ENCODE measurements at places on chromosomes 2 and 18.

DNA sequence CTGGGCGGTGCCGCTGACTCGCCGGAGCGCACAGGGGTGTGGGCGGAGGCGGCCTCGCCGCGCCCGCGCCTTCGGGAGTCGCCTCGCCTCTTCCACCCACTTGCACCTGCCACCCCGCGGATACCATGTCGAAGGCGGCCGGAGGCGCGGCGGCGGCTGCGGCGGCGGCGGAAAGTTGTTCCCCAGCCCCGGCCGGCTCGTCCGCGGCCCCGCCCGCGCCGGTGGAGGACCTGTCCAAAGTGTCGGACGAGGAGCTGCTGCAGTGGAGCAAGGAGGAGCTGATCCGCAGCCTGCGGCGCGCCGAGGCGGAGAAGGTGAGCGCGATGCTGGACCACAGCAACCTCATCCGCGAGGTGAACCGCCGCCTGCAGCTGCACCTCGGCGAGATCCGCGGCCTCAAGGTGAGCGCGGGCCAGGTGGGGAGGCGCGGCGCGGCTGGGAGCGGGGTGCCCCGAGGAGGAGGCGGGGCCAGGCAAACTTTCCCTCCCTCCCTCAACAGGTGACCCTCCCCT, 766 bp downstream of the CCDC85A start:
- no peak for DNase-seq

- DNase-seq = no peak
Observed at GRCh38 chr2:70887208-70887549, 48.5 kb upstream of the ATP6V1B1 start.

DNA sequence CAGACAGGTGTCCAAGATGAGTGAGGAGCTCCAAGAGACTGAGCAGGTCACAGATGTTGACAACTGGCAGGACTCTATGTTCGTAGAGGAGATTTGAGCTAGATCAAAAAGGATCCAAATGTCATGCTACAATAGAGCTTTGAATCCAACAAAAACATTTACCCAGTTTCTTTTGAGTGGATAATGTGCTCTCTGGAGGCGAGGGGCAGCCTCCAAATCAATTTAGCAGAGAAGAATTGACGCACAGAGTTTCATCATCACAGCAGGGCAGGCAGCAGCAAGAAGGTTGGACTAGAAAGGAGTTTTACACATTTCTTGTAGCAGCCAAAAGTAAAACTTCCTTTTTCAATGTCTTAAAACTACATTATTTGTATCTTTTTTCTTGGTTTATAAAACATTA, 653.0 kb downstream of the RNF144A start:
- DNase-seq = no peak

GRCh38 chr2:112493858-112494648, 12.1 kb downstream of the TTL start:
- DNase-seq = no peak

DNA sequence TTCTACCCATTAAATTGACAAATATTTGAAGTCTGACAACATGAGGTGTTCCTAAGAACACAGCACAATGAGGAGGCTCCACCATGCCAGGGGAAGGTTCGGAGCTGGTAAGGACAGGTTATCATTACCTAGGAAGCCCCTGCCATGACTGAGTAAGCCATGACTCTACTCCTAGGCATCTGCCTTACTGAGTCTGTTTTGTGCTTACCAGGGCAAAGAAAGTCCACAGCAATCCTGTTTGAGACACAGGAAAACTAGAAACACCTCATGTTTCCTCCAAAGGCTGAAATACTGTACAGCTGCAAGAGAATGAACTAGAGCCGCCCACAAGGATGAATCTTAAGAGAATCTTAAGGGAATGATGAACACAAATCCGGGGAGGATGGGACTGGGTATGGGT, 11.6 kb downstream of the TGFBRAP1 start:
- DNase-seq = no peak

- no peak for DNase-seq
Observed at GRCh38 chr2:229971298-229971790, 49.0 kb downstream of the FBXO36 start.

- DNase-seq = no peak
Observed at GRCh38 chr2:166700079-166700478, 188.2 kb upstream of the XIRP2 start.

GRCh38 chr18:5961097-5961827, 65.9 kb upstream of the TMEM200C start:
- DNase-seq = no peak

- no peak for DNase-seq
Observed at GRCh38 chr2:213022987-213023386, 128.4 kb downstream of the IKZF2 start.

DNA sequence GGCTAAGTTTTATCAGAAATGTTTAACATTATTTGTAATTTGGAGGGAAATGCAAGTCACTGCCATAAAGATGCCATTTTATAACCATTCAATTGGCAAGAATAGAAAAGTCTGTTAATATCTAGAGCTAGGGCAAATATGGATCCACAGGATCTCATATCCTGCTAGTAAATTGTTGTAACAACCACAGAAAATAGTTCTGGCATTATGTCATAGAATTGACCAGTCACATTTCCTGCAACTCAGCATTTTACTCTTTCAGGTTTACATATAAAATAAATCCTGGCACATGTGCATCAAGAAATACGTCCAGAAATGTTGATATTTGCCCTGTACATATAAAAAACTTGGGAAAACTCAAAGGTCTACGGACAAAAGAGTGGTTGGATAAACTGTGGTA, 32.9 kb downstream of the OSBPL6 start:
- no peak for DNase-seq

GRCh38 chr18:12478269-12479047, 70.7 kb downstream of the PRELID3A start:
- DNase-seq = no peak

- no peak for DNase-seq
Observed at GRCh38 chr2:30030361-30030760, 109.0 kb upstream of the ALK start.

DNA sequence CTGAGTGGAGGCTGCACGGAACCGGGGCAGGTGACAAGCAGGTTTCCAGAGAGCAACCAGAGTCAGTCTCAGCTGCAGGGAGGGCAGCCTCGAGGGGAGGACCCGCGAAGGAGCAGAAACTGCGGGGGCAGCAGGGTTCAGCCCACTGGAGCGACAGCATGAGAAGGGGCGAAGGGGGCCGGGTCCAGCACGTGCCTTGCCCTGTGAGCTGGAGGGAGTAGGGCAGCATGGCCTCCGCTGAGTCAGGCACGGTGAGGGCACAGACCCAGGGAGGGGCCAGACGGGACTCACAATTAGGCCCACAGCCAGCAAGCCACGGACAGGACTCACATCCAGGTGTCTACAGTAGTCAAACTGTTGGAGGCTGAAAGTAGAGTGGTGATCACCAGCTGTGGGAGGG, 22.7 kb upstream of the ATP9B start:
- DNase-seq = no peak

DNA sequence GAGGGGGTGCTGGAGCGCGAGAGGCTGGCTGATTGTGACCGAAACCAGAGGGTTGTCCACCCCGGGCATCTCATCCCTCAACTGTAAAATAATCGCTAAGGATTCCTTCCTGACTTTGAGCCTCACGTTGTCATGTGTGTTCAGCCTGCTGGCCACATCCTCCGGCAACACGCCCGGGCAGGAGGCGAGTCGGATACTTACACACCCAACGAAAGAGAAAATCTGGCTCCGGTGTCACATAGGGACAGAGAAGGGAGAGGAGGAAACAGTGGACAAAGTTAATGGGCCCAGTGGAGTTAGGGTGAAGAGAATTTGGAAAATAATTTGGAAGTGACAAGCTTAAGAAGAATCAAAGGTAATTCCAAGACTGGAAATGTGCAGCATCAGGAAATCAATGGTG, 2.4 kb downstream of the TLX2 start:
- DNase-seq = no peak

GRCh38 chr18:62723666-62724281, 8.4 kb downstream of the PHLPP1 start:
- no peak for DNase-seq

GRCh38 chr2:86064006-86064405, 41.7 kb downstream of the POLR1A start:
- DNase-seq = no peak

- DNase-seq = no peak
Observed at GRCh38 chr2:177538323-177538722, 145.8 kb downstream of the AGPS start.

- no peak for DNase-seq
Observed at GRCh38 chr18:48639772-48640432, 101.1 kb downstream of the CTIF start.

DNA sequence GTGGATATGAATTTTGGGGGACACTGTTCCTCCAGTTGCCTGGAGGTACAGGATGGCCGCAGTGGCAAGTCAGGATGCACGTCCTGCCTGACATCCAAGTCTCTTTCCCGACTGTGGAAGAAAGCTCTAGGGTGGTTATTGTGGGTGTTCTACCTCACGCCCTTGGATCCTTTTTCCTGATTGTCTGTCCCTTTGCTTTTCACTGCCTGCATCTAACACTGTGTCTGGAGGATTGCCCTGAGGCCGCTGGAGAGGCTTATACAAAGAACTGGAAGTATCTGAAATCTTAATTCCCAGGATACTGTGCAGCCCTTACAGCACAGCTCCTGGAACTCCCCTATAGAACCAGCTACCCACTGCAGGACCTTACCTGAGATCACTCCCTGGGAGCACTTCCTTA, 250.5 kb downstream of the TFCP2L1 start:
- DNase-seq = no peak

- DNase-seq = no peak
Observed at GRCh38 chr2:111676291-111676822, 207.6 kb downstream of the ANAPC1 start.

DNA sequence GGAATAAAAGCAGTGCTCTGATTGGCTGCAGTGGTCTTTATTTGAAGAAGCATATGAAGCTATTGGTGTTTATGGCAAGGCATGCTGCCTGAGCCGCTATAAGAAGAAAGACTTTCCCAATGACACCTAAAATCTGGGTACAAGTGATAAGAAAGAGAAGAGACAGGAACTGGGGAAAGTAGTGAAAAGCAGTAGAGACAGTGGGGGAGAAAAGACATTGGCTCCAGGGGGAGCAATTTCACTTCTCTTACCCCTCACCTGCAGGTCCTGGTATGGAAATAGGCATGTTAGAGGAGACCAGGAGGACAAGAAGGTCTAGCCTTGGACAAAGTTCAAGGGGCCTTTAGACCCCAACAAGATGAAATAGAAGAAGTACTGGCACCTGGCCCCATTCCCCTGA, 47.1 kb downstream of the PLCL1 start:
- DNase-seq = no peak

DNA sequence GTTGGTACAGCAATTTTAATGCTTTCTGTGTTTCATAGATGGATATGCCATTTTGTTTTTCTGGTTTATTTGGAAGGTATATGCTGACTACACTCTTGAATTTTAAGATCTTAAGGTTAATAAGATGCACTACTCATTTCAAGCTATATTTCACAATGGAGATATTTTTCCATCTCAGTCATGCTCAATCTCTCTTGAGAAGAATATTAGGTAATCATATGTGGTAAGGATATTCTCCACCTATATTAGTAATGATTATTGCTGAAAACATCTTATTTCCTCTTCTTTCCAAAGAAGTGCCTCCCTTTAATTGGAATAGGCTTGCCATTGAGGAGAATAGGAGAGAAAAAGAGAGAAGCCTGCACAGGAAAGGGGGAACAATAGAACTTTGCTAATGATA, 40.1 kb downstream of the EPB41L3 start:
- no peak for DNase-seq

DNA sequence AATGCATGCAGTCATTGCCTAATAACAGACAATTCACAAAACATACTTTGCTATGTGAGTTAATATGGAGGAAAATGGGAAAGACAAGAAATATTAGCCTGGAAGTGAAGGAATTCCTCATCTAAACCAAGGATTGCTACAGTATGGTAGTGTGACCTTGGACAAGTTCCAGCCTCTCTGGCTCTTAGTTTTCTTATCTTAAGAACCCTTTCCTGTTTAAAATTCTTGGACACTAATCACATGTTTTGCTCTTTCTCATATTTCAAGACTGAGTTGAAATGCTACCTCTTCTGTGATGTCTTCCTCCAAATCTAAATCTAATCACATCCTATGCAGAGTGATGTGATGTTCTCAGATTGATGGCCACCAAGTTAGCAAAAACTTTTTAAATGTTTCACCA, 20.8 kb upstream of the ADAM23 start:
- DNase-seq = no peak

DNA sequence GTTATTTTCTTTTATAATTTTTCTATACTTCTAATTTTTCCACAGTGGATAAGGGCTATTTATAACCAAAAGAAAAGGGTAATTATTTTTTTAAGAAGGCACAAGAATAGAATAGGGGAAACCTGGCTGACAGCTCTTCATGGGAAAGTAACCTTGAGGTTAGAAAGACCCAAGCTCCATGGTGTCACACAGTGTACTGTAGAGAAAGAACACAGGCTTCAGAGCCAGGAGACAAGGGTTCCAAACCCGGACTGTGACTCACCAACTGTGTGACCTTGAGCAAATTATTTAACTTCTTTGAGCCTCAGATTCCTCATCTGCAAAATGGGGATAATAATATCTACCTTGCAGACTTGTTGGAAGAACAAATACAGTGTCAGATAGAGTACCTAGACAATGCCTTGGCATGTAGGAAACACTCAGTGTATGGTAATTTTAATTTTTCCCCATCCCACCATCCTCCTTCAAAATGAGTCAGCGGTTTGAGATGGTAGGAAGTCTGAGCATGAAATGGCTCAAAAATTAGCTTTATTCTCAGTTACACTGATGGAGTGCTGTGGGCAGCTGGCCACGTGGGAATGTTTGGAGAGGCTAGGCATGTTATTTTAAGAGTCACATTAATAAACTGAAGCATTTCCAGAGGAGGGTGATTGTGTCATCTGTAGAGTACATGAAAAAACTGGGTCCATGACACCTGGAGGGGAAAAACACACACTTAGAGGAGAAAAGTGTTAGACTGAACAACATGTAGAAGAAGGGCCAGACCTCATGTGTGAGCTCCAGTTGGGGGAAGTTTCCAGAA, 36.7 kb downstream of the TMEM37 start:
- no peak for DNase-seq

- DNase-seq = no peak
Observed at GRCh38 chr2:187148059-187148714, 299.2 kb upstream of the ZSWIM2 start.

DNA sequence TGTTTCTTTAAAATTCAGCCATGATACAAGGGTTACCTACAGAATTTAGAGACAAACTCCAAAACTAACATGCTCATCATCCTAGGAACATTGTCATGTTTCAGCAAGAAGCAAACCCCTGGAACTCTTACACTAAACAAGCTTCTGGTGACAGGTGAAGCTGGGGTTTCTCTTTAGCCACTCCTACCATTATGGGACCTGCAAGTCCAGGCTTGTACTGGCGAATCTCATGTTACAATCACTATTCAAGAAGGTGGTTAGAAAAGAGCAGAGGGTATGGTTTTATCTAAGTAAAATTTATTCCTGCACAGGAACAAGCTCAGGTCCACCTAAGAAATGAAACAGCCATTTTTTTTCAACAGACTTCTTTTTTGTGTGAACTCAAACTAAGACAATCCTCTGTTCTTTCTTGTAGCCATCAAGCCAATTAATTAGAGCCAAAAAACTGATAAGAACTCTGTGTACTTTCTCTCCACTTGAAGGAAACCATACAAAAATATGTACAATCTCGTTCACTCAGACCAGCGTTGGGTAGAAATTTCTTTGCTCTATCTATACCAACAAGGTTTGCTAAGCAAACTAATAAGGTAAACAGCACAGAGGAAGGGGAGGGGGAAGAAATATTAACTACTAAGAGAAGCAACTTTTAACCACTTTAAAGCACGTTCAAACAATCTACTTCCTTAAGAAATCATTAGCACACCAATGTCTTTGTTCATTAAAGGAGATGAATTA, 63.3 kb upstream of the NEDD4L start:
- no peak for DNase-seq

- DNase-seq = no peak
Observed at GRCh38 chr18:11136241-11136640, 13.1 kb downstream of the PIEZO2 start.

GRCh38 chr2:12948961-12949353, 232.2 kb downstream of the TRIB2 start:
- DNase-seq = no peak

All from putamen (tissue), 1 donor.